ENCODE measurements at places on chromosomes 5 and 9.

DNA sequence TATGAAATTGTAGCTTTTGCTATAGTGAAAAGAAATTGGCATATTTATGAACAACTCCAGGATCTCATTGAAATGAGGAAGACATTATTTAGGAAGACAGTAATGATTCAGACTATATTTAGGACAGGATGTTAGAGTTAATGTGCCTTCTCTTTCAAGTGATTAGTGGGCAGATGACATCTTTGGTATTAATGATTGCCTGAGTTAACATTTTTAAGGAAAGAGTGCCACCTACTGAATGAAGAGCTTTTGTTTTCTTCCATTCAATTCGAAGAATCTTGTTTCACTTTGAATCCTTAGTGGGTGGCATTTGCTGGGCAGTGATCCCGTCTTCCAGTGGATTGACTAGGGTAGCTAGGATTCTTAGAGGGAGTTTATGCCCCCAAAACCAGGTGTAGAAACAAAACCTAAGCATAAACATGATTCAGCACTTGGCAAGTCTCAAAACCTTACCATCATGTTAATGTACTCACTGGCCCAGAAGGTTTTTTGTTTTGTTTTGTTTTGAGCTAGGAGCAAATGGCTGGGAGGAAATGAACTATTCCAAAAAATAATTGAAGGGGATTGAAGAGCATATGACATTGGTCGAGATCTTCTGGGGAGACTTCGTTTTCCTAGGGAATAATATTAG lies 23.2 kb downstream of the MAP3K1 start:
- DNase-seq = no peak

DNA sequence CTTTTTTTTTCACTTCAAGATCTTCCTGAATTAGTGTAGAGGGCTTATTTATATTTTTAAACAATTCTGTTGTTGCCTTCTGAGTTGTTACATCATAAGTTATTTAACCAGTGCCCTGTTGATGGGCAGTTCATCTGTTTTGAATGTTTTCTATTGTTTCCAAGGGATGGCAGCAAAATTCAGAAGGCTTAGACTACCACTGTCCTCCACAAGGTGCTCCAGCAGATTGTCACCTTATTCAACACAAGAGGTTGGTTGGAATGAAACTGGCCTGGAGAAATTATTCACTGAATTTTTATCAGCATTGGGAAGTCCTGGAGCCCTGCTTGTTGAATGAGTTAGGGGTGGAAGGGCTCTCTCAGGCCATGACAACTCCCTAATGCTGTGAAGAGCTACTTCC lies 1.3 kb upstream of the KLHL9 start:
- DNase-seq = no peak

GRCh38 chr5:110329955-110330525 lies 396.4 kb downstream of the TMEM232 start:
- no peak for DNase-seq

- no peak for DNase-seq
Observed at GRCh38 chr5:88677943-88678769, 204.8 kb downstream of the MEF2C start.

DNA sequence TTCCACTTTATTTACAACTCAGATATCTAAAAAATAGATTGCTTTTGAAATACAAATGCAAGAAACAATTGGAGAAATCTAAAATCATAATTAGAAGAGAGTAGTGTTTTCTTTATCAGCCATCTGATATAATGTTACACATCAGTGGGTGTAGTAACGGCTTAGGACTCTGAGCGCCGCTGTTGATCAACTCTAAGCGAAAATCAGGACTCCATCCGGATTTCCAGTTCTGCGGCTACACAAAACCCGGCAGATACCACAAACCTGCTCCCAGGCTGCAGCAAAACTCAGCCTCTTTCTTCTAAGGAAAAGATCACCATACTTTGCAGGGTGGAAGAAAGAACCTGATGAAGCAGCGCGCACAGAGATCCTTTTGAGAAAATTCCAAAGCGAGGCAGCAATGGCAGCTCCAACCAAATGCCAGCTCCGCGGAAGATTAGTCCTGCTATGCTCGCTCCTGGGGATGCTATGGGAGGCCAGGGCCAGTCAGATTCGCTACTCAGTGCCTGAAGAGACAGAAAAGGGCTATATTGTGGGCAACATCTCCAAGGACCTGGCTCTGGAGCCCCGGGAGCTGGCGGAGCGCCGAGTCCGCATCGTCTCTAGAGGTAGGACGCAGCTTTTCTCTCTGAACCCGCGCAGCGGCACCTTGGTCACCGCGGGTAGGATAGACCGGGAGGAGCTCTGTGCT lies at the start of gene PCDHGA9:
Gene PCDHGA9 (plus strand): TSS at position 226 of the 691 bp plus-strand sequence. CDS start 175 bp downstream, at position 401.
- peak; percentile 53 for DNase-seq

All from SK-N-SH (cell line).